ENCODE measurements at places on chromosomes 3 and 15.

GRCh38 chr15:27701956-27702355, 397.2 kb downstream of the OCA2 start:
- DNase-seq, result no peak

- no peak for DNase-seq
These were observed 14.5 kb downstream of the TMEM158 start for GRCh38 chr3:45211466-45212094.

DNA sequence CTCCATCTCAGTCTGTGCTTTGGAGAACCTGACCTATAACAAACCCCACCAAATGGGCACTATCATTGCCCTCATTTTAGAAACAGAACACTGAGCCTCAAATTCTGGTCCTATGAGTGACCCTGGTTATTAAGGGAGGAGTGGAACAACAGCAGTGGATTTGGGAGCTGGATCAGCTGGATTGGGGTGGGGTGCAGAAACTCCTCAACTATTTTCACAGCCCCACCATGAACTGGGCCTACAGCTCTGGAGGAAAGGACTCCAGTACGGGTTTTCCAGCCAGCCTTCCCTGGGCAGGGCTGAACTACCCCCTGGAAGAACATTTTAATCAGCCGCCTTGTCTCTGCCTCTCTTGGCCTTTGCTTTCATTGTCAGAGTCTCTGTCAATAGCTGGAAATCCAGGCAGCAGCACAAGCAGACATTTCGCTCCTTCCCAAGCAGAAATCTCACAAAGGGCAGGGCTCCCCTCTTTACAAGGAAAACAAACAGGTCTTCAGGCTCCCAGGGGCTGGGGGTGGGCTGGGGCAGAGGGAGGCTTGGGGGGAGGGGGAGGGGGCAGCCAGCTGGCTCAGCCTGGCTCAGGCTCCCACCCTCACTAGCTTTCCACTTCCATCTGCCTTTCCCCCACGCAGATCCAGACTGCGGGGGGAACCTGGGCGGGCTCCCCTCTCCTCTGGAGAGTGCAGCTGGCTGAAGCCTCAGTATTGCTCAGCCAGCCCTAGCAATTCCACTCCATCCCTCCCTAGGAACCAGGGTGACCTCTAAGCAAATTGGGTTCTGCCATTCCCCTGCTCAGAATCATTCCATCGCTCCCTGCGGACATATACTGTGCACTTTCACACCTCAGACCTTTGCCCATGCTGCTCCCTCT, 13.7 kb upstream of the TLE3 start:
- peak; percentile 97 for DNase-seq

DNA sequence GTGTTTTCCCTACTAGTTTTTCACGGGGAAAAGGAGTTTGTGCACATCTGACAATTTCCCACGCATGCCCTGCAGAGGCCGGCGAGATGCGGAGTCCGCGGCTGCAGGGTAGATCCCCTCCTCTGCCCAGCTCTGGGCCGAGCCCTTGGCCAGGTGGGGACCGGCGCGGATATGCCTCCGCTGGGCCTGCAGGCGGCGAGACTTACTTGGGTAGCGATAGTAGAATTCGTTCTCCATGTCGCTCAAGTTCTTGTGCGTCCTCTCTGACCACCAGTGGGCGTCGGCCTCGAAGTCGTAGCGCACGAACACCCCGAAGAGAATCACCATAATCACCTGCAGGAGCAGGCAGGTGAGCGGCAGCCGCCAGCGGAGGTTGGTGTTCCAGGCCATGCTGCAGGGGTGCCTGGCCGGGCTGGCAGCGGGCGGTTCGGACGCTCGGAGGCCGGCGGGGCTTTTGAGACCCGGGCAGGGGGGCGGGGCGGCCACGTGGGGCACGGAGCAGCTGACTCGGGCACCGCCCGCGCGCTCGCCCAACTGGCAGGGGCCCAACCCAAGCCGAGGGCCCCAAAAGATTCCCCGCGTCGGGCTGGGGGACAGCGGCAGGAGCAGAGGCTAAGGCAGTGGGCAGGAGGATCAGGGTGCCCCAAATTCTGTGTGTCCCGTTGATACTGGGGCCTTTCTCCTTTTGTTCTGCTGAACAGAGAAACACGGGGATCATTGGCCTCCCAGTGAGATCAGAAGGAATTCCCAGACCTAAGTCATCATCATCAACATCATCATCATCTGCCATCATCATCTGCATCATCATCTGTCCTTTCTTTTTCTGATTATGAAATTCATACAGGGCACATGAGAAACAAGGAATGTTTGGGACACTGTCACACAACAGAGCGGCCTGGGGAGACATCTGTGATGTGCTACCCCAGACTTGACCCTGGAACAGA, at the start of gene RHCG:
Gene RHCG, minus strand, starts transcription at position 429 of the 944 bp plus-strand sequence. Its CDS starts 39 bp downstream, at position 390.
- DNase-seq, result peak; percentile 63

DNA sequence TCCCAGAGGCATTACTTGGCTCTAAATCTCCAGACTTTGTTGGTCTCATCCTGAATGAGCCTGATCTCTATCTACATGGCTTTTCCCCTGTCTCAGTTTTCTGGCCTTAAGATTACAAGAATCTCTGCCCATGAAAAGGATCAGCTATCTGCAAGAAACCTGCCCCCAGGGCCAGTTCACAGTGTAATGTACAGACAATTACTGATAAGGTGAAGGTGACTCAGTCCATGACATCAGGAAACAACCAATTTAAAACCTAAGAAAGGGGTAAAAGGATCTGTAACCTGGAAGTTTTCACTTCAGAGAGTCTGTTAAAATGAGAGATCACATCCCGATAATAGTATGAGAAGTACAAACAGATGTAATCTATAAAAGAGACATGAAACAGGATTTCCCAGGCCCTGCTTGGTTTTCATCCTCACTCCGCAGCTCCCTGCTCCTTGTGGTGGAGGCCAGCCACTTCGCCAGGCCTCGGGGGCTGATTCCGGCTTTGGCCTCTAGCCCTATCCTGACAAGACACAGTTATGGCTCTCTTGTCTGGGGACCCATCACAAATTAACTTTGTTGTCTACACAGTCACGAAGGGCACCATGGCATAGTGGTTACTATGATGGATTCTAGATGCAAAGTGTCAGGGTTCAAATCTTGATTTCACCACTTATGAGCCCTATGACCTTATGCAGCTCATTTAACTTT, 136.9 kb downstream of the THSD4 start:
- DNase-seq, result no peak

- peak; percentile 22 for DNase-seq
These were observed 313.4 kb upstream of the STT3B start for GRCh38 chr3:31219131-31219843.

- DNase-seq, result no peak
These were observed 240.0 kb upstream of the GBE1 start for GRCh38 chr3:82001276-82001923.

DNA sequence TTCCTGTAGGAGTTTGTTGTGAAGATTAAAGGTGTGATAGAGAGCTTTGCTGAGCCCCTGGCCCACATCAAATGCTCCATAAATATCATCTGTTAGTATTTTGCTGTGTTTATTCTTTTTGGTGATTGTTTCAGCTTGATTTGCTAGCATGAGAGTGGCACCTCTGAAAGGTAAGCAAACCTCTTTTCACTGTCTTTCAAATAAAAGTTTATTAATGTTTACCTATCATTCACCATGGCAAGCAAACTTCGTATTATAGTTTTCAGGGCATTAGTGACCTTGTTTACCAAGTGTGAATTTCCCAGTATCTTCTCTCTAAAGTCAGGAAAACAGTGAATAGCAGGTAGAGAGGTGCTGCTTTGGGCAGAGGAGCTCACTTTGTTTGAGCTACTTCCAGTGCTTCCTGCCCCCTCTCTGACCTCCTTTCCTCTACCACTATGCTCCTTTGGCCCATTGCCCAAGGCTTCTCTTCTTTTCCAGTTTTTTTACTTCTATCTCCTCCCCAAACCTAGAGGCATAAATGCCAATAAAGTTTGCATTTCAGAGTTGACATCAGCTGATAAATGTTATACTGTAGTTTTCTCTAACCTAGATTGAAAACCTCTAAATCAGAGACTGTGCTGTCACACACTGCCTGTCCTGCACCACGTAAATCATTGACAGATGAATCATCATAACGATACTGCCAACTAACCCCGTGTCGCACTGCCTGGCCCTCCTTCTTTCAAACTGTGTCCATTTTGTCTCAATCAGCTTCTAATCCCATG, 569.0 kb downstream of the TUSC7 start:
- DNase-seq, result peak; percentile 16

GRCh38 chr3:123239756-123240155, 38.0 kb downstream of the SEC22A start:
- no peak for DNase-seq

GRCh38 chr3:127541320-127541719, 49.2 kb downstream of the TPRA1 start:
- DNase-seq, result no peak

GRCh38 chr3:135458541-135459322, 506.8 kb upstream of the PPP2R3A start:
- DNase-seq, result no peak

DNA sequence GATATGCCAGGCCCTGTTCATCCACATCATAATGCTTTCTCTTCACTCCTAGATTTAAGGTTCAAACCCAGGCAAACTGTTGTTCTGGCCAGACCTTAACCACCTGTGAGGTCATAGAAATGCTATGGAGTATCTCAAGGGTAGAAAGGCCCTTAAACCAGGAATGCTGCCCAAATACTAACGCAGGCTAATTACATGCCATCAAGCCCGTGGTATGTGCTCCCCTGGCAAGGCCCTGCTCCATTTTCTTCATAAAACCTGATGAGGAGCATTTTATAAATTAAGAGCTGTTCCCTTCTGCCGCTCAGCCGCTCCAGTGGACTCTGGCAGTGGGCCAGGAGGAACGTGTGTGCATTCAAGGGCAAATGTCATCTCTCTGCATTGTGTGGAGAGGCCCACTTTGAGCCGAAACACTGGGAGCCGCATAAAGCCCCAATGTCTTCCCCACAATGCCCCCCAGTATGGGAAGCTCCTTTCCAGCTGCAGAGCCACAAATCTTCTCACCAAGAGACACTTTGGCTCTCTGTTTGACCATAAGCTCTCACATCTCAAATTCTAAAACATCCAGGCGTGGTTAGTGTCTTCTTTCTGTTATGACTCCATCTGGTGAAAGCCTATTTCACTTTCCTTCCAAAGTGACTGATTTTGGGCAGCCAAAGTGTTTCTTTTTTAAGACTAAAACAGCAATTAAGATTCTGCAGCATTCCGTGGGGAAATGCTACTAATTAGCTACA, 210.8 kb upstream of the NR2E3 start:
- peak; percentile 74 for DNase-seq

- no peak for DNase-seq
These were observed 618.6 kb downstream of the NAALADL2 start for GRCh38 chr3:175477651-175478224.

DNA sequence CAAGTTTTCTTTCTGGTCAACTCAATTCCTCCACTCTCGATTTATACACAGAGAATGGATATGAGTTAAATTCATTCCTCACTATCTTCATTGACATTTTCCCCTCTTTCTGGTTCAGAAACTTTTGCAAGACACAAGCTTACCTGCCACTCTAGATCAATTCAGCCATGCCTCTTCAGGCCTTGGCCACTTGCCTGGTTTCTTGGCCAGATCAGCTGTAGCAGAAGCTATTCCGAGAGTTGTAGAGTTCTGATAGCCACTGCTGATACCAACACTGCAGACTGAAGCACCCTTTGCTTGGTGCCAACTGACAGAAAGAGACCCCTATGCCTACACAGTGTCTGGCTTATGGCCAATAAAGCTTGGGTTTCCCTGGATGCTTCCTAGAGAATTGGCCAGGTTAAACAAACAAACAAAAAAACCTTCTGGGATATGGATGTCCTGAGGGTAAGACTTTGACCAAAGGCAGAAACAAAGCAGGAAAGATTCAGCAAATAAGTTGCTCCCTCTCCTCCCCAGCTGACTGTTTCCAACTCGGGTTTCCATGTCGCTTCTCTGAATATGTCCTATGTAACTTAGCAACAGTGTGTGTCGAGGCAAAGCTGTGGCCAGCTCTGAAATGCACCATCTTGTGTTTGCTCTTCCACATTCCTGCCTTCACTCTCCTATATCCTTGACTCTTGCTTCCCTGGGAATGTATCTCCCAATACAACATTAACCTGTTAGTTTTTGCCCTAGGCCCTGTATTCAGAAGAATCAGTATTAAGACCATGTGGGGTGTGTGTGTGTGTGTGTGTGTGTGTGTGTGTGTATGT, 521.6 kb downstream of the EPHA3 start:
- DNase-seq, result no peak

- no peak for DNase-seq
These were observed 37.6 kb upstream of the EPHB3 start for GRCh38 chr3:184523825-184524615.

- DNase-seq, result no peak
These were observed 49.9 kb upstream of the FURIN start for GRCh38 chr15:90818251-90819210.

GRCh38 chr3:37071921-37072320, 78.6 kb downstream of the MLH1 start:
- DNase-seq, result no peak

- DNase-seq, result no peak
These were observed 8.0 kb downstream of the IDH3A start for GRCh38 chr15:78157203-78157602.

DNA sequence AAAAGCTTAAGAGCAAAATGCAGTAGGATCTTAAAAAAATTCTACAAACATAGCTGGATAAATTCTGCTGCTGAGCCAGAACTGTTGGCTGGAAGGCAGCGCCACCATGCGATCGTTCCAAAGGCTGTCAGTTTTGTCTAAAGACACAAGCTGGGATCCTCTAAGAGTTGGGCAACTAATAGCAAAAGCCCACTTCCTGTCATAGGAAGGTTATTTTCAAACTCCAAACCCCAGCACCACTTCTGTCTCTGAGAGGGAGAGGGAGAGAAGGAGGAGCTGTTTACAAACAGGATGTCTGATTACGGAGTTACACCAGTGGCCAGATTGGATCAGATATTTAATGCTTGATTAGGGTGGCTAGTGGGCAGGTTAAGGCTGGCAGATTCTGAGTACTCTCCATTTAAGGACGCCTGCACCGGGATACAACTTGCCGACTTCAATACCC, 44.0 kb downstream of the EIF4E3 start:
- peak; percentile 77 for DNase-seq

- DNase-seq, result no peak
These were observed 42.8 kb upstream of the ROBO1 start for GRCh38 chr3:79810581-79810980.

GRCh38 chr3:105140899-105141367, 225.8 kb upstream of the ALCAM start:
- DNase-seq, result no peak

DNA sequence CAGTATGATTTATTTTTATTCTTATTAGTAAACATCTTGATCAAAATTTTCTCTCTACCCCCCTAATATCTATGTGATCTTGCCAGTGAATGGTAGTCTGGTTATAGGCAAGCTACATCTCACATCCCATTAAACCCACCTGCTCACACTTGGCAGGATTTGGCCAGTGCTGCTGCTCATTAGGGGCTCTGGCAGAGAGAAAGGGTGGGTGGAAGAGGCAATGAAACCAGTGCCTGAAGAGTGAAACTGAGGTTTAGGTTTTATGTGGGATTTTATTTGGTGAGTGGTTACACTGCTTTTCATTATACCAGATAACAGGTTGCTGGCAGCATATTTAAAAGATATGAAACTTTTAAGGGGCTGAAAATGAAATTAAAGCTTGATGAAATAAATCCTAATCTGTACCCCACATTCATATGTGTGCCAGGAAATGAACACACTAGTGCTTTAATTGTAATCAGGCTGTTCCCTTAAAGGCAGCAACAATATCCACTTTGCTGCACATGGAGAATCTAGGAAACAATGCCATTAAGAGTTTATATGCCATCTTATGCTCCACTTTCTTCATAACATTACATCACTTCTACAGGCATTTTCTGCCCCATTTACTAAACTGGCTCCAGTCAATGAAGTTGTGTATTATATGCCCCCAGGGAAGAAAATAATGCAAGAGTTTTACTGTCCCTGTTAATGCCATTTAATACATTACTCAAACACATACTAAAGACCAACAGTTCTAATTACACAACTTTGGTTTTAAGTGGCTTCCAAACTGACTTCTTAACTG, 688.7 kb downstream of the MECOM start:
- DNase-seq, result no peak

- DNase-seq, result no peak
These were observed 68.2 kb downstream of the IQGAP1 start for GRCh38 chr15:90456236-90456635.
